ENCODE measurements at places on chromosomes 5 and 9.

- DNase-seq, result no peak
These were observed 431.0 kb upstream of the MEF2C start for GRCh38 chr5:89313804-89314588.

DNA sequence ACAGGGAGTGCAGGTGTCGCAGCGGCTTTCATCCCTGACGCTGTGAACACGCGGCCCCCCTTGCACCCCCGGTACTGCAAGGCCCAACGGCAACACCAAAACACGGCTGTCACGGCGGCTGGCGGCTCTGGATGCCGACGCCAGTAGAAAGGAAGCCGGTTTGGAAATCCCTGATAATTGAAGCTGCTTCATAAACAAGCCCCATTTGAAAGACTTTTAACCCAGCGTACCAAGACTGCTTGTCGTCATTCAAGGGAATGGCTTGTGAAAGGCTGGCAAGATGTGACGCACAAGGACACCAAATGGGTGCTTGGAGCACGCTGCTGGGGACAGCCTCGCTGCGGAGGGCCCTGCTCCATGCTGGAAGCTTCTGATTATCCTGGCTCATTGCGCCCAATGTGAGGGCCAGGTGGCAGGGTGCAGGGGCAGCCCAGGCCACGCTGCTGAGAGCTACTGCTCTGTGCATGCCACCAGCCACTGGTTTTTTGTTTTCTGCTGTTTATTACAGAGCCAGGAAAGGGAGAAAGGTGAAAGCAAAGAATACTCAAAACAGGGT lies 63.1 kb downstream of the GTF3C4 start:
- no peak for DNase-seq

- no peak for DNase-seq
These were observed 10.6 kb downstream of the FGFR4 start for GRCh38 chr5:177097016-177097985.

DNA sequence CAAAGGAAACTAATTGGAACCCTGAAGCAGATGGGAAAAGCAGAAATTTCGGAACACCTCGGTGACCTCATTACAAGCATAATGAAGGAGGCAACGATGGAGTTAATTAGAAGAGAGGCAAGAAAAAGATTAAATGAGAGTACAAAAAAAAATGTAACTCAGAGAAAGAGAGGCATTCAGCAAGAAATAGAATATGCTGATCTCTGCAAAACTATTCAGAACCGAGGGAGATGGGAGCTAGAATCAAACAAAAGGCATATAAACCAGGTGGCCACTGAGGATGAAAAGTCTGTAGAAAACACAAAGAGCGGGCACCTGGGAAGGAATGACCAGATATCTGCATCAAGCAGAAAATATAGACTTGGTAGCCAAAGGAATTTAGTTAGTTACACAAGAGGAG lies 118.9 kb downstream of the CETN3 start:
- no peak for DNase-seq

GRCh38 chr9:115090486-115090885 lies 27.5 kb downstream of the TNC start:
- no peak for DNase-seq

DNA sequence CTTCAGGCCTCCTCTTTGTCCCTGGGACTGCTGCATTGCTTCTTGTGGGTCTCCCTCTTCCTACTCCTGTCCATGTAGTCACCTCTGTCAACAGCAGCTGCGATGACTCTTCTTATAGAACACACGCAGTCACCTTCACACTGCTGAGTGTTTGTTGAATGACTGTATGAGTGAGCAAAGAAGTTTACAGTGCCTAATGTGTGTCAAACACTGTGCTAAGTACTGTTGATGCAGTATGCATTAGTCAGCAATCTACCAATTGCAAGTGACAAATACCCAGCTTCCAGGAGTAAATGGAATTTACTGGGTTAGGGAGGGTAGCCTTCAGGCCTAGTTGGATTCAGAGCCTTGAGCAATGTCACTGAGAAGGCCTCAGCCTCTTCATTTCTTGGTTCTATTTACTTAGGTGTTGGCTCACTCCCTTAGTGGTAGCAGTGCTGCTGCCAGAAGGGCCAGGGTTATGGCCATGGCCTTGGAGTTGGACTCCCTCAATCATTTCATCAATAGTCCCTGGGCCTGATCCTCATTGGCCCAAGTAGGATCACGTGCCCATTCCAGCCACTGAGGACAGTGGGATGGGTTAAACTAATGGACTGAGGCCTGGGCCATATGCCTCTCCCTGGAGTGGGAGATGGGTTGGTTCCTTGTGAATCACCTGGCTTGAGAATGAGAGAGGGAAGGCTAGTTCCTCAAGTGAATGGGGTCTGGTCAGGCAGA lies 93.5 kb downstream of the RGS3 start:
- no peak for DNase-seq
